ENCODE measurements at places on chromosomes 11 and 22. TPM values are rescaled to one million over a fixed set of nuclear protein-coding genes. Genes with fewer than 3 reads are reported as not detected.

DNA sequence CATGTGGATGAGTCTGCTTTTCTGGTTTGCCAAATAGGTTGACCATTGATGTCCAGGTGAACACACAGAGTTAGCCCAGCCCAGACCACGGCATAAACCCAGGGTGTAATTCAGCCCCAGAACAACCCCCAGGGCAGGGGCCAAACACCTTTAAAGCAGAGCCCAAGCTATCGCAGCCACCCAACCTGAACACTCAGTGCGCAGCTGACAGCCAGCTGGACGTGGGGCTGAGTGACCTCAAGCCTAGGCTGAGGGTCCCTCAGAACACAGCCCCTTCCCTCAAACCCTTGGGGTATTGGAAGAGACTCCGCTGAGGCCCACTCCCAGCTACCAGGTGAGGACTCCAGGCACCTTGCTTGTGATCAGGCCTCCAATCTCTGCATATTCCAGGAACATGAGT, 161.5 kb upstream of the NECTIN1 start:
- no peak for DNase-seq

GRCh38 chr11:93031386-93031785, 61.9 kb downstream of the MTNR1B start:
- DNase-seq: no peak

GRCh38 chr11:75743711-75744563, 24.6 kb upstream of the DGAT2 start:
- no peak for DNase-seq

- DNase-seq: no peak
Measured at GRCh38 chr11:2138431-2139122, 612 bp downstream of the IGF2 start.

- DNase-seq: no peak
Measured at GRCh38 chr22:24030186-24030702, 19.1 kb downstream of the CABIN1 start.

DNA sequence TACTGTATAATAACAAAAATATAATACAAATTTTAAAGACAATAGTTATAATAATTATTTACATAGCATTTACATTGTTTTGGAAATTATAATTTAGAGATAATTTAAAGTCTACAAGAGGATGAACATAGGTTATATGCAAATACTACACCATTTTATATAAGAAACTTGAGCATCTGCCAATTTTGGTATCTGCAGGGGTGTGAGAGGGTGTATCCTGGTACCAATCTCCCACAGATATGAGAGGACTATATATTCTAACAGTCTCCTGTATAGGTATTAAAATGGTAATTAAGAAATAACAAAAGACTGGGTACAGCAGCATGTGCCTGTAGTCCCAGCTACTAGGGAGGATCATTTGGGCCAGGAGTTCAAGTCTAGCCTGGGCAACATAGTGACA, 134.4 kb downstream of the APOL5 start:
- DNase-seq: no peak

DNA sequence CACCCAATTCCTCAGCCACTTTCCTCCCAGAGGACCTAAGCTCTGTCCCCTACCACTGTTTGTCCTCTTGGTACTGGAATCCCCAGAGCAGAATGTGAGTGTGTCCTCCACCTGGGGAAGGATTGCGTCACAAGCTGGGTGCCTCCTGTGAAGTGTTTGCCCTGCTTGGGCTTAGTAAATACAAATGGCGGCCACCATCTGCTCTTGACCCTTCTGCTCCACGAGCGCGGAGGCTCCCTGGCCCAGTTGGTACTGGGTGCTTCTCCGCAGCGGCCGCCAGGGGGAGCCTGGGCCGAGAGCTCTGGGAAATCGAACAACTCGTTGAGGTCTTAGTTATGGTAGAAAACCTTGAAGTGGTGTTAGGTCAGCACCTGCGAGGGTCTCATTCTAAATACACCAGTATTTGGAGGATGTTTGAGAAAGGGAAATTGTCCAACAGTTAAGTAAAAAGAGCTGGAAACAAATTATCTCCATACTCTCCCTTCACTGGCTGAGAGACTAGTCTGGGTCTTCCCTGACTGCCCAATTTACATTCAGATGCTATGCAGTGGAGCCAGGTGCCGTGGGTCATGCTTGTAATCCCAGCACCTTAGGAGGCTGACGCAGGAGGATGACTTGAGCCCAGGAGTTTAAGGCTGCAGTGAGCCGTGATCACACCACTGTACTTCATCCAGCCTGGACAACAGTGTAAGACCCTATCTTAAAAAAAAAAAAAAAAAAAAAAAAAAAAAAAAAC, 74.6 kb upstream of the TEAD1 start:
- peak; percentile 55 for DNase-seq

Gene PLAAT2
- not detected for total RNA-seq

Gene PACSIN2
- total RNA-seq: 70.5 TPM

Gene PKNOX2
- total RNA-seq: 3.6 TPM

Data from cardiac muscle cell (in vitro differentiated cells and primary cell).